Fibroblast of the aortic adventitia (primary cell): ENCODE measurements at places on chromosomes 16 and 17. TPM values are rescaled to one million over a fixed set of nuclear protein-coding genes. Genes with fewer than 3 reads are reported as not detected.

The DOC2B gene
- total RNA-seq: not detected in 2 replicates

- DNase-seq: no peak
Observed at GRCh38 chr16:27566417-27566816, 16.5 kb downstream of the KATNIP start.

GRCh38 chr17:35752945-35753764 lies at the start of gene GAS2L2:
Gene GAS2L2 (minus strand): TSS chr17:35753239. CDS start chr17:35752850, 389 bp downstream.
- no peak for DNase-seq

DNA sequence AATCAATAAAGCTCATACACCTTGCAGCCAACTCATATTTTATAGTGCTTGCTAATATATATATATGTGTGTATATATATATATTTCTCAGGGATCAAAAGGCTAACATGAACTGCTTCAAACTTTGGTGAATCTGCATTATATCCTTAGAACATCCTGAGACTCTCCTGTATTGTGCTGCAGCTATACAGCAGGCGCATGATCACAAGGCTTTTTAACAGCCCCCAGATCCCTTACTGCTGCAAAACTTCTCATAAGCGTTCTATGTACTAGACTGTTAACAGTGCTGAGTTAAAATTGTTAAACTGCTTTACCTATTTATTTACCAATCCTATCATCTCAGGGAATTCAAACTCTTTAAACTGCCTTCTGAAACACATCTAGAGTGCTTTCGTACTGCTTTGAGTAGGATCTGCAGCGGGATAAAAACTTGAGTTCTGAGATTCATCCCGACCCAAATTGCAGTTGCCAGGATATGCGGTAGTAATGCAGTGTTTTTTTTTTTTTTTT lies 1.3 kb downstream of the GPATCH8 start:
- peak; percentile 15 for DNase-seq

GRCh38 chr17:2977157-2977556 lies 86.2 kb downstream of the OR1D5 start:
- no peak for DNase-seq

- no peak for DNase-seq
Observed at GRCh38 chr17:38556239-38556638, 49.5 kb downstream of the SRCIN1 start.

- DNase-seq: peak; percentile 47
Observed at GRCh38 chr16:85888405-85889331, 10.3 kb upstream of the IRF8 start.

DNA sequence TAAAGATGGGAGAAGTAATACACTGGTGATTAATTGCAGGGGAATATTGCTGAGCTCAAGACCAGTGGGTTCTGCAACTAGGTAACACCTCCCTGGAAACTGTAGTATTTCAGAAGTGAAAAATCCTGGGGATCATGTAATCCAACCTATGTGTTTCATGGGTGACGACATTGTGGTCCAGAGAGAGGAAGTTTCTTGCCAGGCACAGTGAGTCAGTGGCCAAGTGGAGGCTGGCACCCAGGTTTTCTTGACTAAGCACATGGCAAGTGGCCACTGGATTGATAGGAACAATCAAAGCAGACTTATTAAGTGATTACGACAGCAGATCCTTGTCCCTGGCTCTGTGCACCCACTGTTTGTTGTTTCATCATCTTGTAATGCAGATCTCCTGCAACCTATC lies 14.6 kb upstream of the CIITA start:
- peak; percentile 81 for DNase-seq

DNA sequence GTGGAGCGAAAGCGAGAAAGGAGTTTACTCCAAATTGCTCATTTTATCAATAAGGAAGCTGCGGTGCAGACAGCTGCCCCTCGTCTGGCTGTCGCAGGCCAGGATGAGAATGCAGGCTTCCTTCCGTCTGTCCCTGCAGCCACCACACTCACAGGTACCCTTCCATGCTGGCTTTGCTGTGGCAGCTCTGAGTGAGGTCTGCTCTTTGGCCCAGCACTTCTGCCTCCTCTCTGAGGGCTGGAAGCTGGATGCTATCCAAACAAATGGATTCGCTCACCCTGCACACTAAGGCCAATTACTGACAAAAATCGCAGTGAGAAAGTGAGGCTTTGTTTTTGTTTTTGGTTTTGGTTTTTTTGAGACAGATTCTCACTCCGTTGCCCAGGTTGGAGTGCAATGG lies 7.0 kb downstream of the ARMC7 start:
- DNase-seq: peak; percentile 37

DNA sequence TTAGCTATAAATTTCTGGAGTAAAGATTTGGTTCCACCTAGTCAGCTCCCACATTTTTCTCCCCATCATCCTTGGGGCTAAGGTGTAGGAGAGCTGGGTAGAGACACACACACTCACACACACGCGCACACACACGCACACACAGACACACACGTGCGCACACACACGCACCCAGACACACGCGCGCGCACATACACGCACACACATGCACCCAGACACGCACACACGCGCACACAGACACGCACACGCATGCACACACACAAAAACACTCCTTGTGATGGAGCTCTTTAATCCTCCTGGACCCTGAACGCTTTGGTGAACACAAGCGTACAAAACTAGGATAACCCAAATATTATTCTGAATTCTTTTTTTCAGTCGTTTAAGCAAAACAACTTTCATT lies 253.6 kb downstream of the C16orf95 start:
- no peak for DNase-seq

GRCh38 chr16:31130899-31131298 lies 4.6 kb downstream of the PRSS8 start:
- DNase-seq: no peak

The OR1A1 gene
- not detected in 2 replicates for total RNA-seq

The CEP112 gene
- total RNA-seq: 7.2 and 10.6 TPM in 2 replicates

GRCh38 chr17:40945414-40945813 lies 8.0 kb upstream of the KRT23 start:
- DNase-seq: no peak

The CMTM2 gene
- total RNA-seq: not detected in 2 replicates

DNA sequence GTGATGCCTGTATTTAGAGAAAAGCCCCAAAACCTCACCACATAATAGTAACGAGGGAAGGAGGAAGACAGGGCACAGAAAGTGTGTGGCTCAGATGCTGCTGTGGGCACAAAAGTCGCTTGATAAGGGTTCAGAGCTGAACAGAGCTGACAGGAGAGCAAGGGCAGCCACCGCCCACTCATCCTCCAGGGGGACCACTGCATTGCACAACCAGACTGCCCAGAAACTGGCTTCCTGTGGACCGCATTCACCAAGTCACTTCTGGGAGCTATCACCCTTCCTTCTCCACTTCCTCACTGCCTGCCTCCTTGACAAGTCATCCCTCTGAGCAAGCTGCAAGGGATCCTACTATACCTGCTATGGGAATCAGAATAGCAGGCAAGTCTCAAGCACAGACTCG lies 512.4 kb upstream of the CDH11 start:
- DNase-seq: no peak

The KRT9 gene
- total RNA-seq: not detected in 2 replicates

DNA sequence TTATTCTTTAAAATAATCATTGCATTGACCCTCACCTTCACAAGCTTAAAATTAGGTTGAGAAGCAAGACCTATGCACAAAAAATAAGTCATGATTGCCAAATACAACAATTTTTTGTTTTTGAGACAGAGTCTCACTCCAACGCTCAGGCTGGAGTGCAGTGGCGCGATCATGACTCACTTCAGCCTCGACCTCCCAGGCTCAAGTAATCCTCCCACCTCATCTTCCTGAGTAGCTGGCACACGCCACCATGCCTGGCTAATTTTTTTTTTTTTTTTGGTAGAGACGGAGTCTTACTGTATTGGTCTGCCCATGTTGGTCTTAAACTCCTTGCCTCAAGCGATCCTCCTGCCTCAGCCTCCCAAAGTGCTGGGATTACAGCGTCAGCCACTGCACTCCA lies 24.2 kb downstream of the ZNF652 start:
- peak; percentile 53 for DNase-seq

- DNase-seq: no peak
Observed at GRCh38 chr16:57721356-57722209, 14.0 kb upstream of the KATNB1 start.

DNA sequence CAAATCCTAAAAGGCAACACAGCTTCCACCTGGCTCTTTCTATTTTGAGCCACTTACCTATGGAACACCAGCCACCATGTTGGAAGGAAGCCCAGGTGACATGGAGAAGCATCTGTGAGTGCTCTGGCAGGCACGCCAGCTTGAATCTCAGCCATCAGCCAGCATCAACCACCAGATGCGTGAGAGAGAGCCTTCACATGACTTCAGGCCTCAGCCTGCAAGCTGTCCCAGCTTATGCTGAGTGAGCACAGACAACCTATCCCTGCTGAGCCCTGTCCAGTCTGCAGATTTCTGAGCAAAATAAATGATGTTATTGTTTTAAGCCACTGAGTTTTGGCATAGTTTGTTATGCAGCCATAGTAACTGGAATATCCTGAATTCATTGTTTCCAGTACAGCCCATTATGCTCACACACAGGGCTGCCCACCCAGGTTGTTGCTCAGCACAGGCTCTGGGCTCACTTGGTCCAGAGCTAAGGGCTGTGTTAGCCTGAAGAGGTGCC lies 35.1 kb downstream of the TMEM238L start:
- DNase-seq: peak; percentile 41

DNA sequence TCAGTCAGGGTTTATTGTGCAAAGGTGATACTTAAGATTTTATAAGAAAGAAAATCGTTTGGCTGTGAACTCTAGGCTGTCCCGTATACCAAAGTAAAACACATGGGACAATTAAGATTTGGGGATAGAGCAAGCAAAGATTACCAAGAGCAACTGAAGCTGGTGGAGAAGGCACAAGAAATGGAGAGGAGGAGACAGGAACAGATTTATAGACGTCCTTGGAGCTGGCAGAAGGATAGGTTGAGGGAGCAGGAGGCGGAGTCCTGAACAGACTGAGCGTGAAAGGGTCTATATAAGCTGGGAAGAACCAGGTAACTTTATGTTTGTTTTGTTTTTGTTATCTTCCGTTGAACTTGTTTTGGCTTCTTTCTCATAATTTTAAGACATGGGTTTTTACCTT lies 3.8 kb downstream of the TNRC6C start:
- no peak for DNase-seq

DNA sequence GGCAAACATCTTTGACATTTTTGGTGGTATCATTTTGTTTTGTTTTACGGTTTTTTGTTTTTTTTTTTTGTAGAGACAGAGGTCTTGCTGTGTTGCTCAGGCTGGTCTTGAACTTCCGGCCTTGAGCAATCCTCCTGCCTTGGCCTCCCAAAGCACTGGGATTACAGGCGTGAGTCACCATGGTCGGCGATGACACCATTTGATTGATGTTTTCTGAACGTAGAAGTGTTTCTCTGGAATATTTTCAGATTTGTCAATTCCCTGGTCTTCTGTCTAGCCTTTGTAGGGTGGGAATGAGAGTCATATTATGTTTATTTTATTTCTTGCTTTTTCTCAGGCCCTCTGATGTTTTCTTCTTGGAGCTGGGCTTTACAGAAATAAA lies 32.2 kb upstream of the BRD7 start:
- no peak for DNase-seq

The HCRT gene
- not detected in 2 replicates for total RNA-seq

The VAC14 gene
- 29.7 and 30.8 TPM in 2 replicates for total RNA-seq

- DNase-seq: peak; percentile 52
Observed at GRCh38 chr16:11356573-11357331, 11.5 kb downstream of the RMI2 start.

DNA sequence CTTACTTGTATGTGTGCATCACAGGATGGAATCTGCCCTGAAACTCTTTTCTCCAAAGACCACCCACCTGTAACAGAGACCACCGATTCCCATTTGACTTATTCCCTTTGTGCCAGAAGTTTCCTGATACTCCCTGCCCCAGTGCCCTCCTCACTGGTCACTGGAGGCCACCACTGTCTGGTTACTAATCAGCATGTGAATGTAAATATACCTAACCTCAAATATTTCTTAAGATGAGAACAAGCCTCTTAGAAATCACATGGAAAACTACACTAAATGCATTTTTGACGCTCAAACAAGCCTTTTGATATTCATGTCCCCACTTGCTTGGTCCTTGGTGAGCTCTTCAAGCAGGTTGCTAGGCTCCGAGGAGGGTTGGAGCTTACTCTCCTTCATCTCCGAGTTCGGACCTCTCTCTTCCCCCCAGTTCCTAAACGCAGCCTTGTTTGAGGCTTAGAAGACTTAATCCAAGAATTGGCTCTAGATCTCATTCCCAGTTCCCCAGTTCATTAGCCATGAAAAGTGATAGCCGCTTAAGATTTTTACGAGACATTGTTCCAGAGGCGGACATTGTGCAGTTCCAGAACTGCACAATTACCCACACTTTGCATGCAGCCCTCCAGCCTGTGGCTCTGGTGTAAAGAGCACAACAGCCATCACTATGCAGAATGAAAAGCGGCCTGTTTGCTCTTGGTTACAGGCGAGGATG lies 579.2 kb upstream of the PSMD7 start:
- no peak for DNase-seq

DNA sequence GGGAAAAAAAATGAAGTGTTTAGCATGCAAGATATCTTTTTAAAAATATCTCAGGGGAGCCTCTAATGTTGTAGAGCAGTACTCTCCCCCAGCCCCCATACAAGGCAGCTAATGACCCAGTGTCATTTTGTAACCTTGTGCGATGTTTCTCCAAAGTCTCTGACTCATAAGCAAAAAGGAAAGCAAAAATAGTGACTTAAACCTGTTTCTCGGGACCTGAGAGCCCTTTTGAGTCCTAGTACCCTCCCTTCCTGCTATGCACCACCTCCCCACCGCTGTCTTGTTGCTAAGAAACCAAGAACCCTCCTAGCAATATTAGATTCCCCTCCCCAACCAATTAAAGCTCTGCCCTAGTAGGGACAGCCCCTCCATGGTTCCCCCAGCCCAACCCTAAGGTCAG lies 2.8 kb downstream of the MYCBPAP start:
- DNase-seq: peak; percentile 15

DNA sequence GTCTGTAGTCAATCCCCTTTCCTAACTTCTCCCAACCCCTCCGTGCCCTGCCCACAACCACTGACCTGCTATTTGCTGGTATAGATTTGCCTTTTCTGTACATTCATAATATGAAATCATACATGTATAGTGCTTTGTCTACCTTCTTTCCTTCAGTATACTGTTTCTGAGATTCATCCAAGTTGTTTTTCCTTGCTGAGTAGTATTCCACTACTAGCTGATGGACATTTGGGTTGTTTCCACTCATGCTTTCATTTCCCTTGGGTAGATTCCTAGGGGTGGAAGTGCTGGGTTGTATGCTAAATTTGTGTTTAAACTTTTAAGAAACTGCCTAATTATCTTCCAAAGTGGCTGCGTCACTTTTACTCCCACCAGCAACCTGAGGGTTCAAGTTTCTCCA lies 27.7 kb downstream of the CSNK2A2 start:
- DNase-seq: no peak

The HP gene
- total RNA-seq: 0.27 TPM in 1 of 2 replicates, not detected in the other

The SLC22A31 gene
- total RNA-seq: not detected in 2 replicates

The NT5C3B gene
- 38.5 and 93.2 TPM in 2 replicates for total RNA-seq
